ENCODE measurements at places on chromosomes 3 and 15.

- no peak for DNase-seq
These were observed 1.4 kb downstream of the MAP6D1 start for GRCh38 chr3:183823963-183824362.

GRCh38 chr3:52328536-52329080 lies 12.5 kb downstream of the DNAH1 start:
- no peak for DNase-seq

DNA sequence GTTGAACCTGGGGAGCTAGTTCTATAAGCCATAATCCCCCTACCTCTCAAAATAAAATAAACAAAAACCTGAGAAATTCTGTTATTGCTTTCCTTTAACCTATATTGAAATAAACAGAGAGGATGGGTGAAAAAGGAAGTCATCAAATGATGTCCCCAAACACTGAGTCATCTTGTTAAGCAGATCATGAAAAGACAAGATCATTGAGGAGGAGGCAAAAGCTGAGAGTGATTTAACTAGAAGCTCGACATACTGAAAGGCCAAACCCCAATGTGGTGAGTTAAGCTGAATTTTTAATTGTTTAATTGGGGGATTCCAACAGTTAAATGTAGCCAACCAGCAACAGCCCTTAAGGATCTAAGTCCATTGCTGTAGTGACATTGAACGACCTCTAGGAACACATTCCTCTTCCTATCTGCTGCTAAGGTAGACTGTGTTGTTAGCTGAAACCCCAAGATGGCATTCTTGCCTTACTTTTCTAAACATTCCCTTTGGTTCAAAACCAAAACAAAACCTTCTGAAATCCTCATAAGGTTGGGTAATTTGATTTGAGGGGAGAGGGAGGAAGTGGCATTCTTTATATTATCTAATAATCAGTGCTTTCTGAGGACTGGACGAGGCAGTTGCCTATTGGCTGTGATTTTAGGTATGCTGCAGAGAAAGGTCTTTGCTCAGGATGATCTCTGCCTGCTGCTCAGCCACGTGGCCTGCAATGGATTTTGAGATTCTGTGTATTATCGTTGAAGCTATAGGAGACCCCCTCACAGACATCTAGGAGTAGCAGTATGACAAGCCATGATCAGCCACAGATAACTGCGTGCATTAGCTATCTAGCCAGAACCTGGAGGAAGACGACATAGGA lies 62.7 kb upstream of the BNIP2 start:
- peak; percentile 6 for DNase-seq

DNA sequence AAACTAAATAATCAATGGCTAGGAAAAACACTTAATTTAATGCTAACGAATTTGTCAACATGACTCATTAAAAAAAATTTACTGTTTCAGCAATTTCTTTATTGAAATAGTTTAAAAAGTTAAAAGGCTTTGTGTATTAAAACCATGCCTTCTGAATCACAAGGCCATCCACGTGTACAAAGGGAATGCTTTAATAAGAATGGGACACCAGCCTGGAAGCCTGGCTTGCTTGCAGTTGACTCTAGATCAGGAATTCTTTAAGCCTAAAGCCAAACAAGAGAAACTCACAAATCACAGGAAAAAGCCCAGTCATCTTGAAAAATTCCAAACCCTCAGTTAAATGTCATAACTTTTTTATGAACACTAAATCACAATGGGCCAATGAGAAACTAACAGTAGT lies 137.6 kb downstream of the PEAK1 start:
- no peak for DNase-seq

DNA sequence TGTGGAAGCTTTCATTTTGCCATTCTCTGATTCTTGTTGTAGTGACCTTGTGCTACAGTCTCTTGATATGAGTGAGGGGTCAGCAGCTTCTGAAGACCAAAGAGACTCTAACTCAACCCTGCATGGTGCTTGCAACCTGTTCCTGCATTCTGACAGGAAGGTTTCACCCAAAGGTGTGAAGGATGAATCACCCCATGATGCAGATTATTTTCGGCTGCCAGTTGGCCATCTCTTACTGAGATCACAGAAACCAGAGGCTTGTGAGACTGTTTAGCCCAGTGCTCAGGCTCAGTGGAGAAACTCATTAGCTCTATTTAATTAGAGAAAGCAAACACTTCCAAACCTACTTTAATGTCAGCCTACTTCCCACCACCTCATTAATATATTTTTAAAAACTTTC lies 29.2 kb upstream of the TPRG1 start:
- peak; percentile 21 for DNase-seq

DNA sequence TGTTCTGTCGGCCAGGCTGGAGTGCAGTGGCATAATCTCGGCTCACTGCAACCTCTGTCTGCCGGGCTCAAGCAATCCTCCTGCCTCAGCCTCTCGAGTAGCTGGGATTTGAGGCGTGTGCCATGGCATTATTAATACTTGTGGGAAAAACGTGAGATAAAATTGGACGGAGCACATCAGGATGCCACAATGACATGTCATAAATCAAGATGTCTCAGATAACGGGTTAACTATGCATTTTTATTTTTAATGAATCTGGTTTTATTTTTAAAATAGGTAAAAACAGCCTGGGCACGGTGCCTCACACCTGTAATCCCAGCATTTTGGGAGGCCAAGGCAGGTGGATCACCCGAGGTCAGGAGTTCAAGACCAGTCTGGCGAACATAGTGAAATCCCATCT lies 212.8 kb downstream of the TBC1D5 start:
- DNase-seq = no peak

- no peak for DNase-seq
These were observed 201.4 kb downstream of the SSR3 start for GRCh38 chr3:156353563-156353962.

DNA sequence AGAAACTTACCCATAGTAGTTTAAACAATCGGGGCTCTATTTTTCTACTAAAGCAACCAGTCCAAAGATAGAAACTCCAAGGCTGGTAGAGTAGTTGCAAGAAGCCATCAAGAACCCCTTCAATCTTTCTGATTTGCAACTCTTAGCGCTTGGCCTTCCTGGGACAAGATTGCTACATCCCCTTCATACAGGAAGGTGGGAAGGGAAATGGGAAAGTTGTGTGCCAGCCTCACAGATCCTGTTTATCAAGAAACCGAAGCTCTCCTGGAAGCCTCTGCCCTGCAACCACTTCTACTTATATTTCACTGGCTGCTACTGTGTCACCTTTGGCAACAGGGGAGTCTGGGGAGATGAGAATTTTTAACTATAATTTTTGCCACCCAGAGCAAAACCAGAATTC lies 46.2 kb downstream of the OSBPL10 start:
- no peak for DNase-seq

- DNase-seq = no peak
These were observed 53.1 kb upstream of the SLC7A14 start for GRCh38 chr3:170638988-170639387.

Measured in activated CD4-positive, alpha-beta T cell treated with anti-CD3 and anti-CD28 coated beads for 4 hours (primary cell).